Renal cortical epithelial cell (primary cell): ENCODE measurements at places on chromosomes 6 and 20. TPM values are rescaled to one million over a fixed set of nuclear protein-coding genes. Genes with fewer than 3 reads are reported as not detected.

The MPIG6B gene
- total RNA-seq = not detected in 2 replicates

The REM1 gene
- not detected in 2 replicates for total RNA-seq

The MUC21 gene
- total RNA-seq = not detected in 2 replicates

The KHDC1L gene
- total RNA-seq = not detected in 2 replicates

The C4A gene
- total RNA-seq = 1.6 and 42.4 TPM in 2 replicates

The TAB2 gene
- 24.7 and 104 TPM in 2 replicates for total RNA-seq

The NTSR1 gene
- not detected in 2 replicates for total RNA-seq

The RIPPLY2 gene
- total RNA-seq = not detected in 2 replicates

The NOX3 gene
- total RNA-seq = not detected in 2 replicates

GRCh38 chr6:135167617-135168016 is 13.5 kb upstream of the MYB start:
- no peak for DNase-seq

DNA sequence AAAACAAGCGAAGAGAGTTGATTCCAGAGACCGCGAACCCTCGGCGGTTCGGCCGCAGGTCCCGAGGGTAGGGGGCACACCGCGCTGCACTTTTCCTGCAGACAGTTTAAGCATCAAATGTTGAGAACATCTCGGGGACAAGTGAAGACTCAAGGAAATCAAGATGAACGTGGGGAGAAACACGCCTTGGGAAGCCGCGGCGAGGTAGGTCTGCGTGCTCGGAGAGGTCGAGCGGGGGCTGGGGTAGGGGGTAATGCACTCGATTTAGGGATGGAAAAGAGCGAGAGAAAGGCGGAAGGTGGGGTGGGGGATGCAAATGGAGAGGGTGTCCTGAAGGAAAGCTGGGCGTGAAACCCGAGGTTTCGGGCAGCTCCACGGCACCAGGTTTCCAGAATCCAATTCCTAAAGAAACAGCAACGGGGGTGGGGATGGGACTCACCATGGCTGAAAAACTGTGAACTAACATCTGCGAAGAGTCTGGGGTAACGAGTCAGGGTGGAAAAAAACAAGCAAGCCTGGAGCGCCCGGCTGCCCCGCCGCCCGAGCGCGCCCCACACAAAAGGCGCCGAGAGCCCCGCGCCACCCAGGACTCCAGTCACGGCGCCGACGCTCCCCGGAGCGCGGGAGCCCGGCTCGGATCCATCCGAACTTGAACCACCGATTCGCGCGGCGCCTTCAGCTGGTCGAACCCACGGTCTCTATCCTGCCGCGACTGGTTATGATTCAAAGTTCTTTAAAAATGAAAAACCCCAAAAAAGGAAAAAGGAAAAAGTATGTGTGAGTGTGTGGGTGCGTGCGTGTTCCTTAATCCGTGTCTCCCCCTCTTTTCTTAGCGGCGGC is 3.5 kb downstream of the TFAP2A start:
- DNase-seq = no peak

GRCh38 chr6:1315560-1316386 is 3.9 kb downstream of the FOXQ1 start:
- DNase-seq = no peak

DNA sequence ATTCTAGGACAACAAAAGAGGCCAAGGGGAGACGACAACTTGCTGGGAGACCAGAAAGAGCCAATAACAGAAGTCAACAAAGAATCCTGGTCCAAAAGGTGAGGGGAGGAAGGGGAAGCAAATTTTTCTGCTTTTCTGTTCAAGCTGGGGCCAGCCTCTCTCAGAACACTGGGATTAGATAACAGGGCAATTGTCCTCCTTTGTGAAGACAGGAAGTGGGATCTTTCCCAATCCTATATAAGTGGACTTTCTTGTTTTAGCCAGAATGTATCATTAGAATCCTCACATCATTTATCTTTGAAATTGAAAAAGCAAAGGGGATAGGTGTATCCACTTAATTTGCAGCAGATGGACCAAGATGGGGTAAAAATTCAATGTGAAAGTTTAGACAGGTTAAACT is 101.2 kb upstream of the COL21A1 start:
- DNase-seq = no peak

DNA sequence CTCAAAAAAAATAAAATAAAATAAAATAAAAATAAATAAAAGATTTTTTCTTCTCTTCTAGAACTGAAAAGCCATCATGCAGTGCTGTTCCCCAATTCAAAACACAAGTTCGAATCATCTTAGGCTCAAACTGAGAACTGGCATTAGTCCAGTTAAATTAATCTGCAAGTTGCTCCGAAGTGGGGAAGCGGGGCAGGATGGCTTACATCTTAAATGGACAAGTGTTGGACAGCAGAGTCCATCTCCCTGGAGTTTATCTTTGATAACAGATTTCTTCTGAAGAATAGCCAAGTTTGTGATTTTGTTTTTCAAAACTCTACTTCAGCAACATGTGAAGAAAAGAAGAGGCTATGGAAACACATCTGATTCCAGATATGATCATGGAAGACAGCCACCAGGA is 111.3 kb upstream of the ASF1A start:
- no peak for DNase-seq

GRCh38 chr6:83443516-83443915 is 12.7 kb upstream of the ME1 start:
- DNase-seq = no peak

- DNase-seq = no peak
Measured at GRCh38 chr6:142331601-142332000, 29.8 kb downstream of the ADGRG6 start.

- DNase-seq = peak; percentile 99
Measured at GRCh38 chr6:113654396-113654795, 202.7 kb upstream of the MARCKS start.

DNA sequence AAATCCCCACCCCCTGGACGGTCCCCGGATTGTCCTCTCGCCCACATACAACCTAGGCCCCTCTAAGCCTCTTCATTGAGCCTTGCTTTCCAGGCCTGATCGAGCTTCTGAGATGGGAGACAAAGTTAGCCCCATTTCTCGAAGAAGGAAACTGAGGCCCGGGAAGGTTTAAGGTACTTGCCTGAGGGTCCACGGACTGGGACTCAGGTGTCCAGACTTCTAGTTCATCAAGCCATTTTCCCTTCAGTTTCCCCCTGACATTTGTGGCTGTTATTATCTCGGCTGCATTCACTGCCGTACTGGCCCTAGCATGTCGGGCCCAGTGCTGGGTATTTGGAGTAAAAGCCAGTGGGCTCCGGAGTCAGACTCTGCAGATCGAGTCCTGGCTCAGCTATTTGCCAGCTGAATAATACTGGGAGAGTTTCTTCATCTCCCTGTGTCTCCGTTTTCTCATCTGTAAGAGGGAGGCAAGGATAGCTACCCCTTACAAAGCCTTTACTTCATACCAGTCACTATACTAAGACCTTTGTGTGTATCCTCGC is 633 bp downstream of the RPRD1B start:
- no peak for DNase-seq

DNA sequence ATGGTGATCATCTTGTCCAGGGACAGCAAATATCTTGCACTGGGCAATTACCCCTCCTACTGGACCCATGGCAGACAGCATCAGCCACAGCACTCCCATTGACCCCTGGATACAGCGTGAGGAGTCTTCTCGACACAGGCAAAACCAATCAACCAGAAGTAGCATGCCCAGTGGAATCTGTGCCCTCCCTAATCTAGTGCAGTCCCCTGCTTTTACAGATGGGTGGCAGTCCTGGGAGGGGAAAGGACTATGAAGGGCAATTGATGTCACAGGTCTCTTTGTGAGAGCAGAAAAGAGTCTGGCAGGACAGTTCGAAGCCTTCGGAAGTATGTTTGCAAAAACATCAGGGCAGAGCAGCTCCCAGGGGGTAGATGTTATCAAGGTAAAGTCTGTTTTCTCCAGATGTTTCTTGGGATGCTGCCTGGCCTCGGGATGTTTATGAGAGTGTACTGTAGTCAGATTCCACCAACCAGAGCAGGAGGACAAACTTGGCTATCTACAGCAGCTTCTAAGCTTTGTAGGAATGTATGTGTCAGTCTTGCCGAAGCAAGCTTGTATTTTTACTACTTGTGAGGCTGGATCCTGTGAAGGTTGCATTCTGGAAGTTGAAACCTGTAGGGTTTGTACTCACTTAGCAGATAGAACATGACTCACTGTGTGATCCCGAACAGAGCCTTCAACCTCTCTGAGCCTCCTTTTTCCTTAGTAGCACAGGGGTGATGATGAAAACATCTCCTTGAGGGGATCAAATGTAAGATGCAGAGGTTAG is 63.0 kb upstream of the MYL9 start:
- DNase-seq = no peak

GRCh38 chr6:133315811-133316210 is 74.7 kb downstream of the EYA4 start:
- DNase-seq = no peak

DNA sequence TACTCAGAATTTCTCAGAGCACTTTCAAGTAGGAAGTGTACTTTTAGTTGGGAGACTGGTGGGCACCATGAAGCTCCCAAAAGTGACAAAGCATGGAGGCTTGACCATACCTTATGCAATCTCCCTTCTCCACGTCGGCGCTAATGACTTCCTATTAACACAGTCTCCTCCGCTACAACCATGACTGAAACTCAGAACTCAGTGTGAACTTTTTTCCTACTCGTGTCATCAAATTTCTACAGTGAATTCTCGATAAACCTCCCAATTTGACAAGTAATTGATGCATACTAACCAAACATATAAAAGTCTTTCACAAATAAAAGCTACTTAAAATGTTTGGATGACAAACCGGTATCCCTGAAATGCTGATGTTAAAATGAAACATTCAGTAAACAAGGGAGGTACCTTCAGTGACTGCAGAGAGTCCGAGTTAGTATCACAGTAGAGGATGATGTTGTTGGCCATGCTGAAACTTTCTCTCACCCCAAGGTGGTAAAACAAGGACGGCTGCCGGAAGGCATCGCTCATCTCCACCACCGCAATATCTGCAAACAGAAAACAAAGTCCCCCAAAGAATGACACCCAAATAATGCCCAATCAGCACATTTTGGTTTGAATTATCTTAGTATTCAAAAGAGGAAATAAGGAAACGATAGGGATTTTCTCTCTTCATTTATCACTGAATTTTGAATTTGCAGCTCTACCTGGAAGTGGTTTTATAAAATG is 72.1 kb downstream of the MAP3K5 start:
- no peak for DNase-seq

DNA sequence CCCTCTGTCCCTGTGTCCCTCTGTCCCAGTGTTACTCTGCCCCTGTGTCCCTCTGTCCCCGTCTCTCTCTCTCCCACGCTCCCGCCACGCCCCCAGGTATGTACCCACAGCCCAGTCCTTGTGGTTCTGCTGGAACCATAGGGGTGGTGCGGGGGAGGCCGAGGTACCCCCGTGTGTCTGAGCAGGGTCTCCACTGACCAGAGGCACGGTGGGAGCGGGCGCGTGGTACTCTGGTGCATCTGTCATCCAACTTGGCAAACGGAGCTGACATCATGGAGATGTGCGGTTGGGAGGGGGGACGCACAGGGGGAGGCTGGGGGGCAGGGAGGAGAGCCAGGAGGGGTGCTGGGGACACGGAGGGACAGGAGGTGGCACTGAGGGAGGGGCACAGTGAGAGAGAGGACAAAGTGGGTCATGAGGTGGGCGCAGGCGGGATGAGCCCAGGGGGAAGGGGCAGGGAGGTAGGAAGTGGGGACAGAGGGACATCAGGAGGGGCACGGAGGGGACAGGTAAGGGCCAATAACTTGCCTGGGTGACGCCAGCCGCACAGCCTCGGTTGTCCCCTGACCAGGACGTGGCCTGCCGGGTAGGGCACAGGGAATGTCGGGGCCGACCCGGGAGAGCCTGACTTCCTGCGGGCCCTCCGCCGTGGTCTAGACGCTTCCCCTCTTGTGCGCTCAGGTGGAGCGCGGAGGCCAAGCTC is 163.6 kb upstream of the PDE10A start:
- no peak for DNase-seq

GRCh38 chr6:151495380-151495779 is 1.6 kb downstream of the CCDC170 start:
- no peak for DNase-seq

DNA sequence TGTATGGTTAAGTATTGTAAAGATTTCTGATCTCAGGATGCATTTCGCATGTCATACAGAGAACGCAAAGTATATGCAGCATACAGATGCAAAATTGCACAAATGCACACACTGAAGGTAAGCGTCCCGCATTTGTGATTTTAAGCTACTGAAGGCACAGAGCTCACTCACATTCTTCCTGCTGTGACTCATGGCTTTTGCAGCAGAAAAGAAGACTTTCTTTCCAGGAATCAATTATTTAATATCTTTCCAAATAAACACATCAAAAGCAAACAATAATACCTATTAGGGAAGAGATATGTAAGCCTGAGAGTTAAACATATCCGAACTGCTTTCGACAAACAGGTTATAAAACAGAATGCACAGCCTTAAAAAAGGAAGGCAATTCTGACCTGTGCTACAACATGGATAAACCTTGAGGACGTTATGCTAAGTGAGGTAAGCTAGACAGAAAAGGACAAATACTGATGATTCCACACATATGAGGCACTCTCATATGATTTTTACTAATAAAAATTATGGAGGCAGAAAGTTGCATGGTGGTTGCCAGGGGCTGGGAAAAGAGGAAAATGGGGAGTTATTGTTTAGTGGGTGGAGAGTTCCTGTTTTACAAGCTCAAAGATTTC is 109.0 kb downstream of the TFAP2A start:
- DNase-seq = no peak
